ENCODE measurements at places on chromosomes 1 and 21.
A peak's percentile ranks its signal among the peaks of the same experiment; 100 is the strongest.

DNA sequence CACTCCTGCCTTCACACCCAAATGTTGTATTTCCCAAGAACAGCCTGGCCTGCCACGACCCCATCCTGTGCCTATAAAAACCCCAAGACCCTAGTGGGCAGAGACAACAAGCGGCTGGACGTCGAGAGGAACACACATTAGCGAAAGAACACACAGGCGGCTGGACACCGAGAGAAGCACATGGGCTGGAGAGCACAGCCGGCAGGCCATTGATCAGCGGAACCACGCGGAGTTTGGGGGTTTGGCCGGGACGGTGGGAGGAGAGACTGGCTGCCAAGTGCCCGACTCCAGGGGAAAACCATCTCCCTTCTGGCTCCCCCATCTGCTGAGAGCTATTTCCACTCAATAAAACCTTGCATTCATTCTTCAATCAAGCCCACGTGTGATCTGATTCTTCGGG lies 10.4 kb upstream of the DESI2 start:
- no peak for DNase-seq

DNA sequence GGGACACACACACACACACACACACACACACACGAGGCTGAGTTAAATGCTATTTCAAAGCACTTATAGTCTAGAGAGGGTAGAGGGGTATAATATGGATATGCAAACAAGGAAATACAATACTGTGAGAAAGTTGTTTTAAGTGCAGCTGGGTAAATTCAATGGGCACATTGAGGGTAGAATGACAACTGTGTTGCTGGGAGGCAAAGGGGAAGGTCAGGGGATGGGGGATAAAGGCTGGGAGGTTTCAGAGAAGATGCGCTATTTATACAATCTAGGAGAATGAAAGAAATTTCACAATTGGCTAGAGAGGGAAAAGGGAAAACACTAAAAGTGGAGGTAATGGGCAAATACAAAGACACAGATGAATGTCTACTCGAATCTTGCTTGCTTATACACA lies 19.4 kb downstream of the EXTL2 start:
- no peak for DNase-seq

- DNase-seq, result no peak
These were observed 1657.8 kb downstream of the MRPL39 start for GRCh38 chr21:23949493-23949892.

GRCh38 chr1:246780264-246780663 lies 56.1 kb downstream of the SCCPDH start:
- no peak for DNase-seq

DNA sequence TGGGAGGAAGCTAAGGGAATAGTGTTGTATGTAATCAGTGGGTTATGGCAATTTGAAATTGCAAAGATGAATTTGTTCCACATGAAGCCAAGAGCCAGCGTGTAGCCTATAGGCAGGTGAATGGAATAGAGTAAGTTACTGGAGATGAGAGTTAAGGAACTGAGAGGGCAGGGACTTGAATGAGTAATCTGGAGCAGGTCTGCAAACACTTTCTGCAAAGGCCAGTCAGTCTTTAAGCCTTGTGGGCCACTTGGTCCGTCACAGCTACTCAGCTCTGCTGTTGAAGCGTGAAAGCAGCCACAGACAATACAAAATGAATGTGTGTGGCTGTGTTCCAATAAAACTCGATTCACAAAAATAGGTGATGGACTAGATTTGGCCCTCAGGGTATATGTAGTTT lies 29.2 kb downstream of the SZT2 start:
- no peak for DNase-seq

GRCh38 chr1:3948344-3948743 lies 48.3 kb upstream of the C1orf174 start:
- DNase-seq, result peak; percentile 23

DNA sequence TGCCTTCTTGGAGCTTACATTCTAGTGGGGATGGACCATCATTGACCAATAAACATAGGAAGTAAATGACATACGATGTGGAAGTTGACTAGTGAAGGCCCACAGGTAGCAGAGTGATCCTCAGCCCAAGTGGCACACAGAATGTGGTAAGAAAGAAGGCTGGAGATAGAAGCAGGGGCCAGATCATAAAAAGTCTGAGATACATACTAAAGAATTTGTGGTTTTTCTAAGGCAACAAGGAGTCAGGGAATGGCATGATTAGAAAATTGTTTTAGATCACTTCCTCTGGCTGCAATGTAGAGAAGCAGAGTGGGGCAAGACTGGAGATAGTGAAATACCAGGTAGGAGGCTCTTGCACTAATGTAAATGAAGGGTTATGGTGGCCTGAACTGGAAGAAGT lies 154.0 kb downstream of the VPS13D start:
- no peak for DNase-seq
